ENCODE measurements at places on chromosomes 3 and 15.
A peak's percentile ranks its signal among the peaks of the same experiment; 100 is the strongest.

DNA sequence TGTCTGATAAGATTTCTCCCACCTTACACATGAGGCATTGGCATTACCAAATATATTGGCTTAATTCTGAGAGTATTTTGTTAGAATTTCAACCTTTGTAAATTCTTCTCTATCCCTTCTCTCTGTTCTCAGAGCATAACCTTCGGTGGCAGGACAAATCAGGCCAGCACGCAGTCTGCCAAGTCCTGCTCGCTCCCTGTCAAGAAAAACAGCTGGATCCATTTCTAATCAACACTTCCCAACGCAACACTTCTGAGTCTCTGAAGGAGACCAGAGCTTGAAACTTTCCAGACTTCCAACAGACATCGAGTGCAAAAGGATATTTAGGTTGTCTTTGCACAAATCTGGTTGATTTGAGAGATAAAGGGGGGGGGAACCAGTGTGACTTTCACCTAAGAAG lies 125.7 kb downstream of the SV2B start:
- DNase-seq = no peak

DNA sequence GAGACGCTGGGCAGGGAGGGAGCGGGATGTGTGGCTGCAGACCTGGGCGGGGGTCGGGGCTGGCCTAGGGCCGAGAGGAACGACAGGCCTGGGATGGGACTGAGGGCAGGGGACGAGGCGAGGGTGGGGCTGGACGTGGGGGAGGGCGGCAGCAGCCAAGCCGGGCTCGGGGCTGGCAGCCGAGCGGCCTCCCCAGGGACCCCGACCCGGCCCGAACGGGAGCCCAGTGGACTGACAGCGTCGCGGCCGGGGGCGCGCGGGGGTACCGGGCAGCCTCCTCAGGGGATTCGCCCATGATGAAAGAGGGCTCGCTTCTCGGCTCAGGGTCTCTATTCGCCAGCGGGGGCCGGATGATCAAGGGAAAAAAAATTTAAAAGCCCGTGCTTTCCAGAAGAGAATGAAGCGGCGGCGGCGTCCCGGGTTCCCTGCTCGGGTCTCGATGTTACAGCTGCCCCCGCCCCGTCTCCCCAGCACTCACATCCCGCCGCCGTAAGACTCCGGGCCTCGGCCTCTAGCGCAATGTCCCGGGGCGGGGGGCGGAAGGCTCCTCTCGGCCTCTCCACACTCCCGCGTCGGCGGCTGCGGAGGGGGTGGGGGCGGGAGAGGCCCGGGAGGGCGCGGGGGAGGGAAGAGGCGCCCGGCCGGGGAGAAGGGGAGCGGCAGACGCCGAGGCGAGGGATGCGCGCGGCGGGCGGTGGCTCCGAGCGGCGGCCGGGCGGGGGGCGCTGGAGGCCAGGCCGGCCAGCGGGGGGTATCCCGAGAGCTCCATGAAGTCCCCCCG lies 4.3 kb downstream of the PTH1R start:
- no peak for DNase-seq

- peak; percentile 42 for DNase-seq
Measured at GRCh38 chr3:86774082-86774691, 216.8 kb downstream of the VGLL3 start.

DNA sequence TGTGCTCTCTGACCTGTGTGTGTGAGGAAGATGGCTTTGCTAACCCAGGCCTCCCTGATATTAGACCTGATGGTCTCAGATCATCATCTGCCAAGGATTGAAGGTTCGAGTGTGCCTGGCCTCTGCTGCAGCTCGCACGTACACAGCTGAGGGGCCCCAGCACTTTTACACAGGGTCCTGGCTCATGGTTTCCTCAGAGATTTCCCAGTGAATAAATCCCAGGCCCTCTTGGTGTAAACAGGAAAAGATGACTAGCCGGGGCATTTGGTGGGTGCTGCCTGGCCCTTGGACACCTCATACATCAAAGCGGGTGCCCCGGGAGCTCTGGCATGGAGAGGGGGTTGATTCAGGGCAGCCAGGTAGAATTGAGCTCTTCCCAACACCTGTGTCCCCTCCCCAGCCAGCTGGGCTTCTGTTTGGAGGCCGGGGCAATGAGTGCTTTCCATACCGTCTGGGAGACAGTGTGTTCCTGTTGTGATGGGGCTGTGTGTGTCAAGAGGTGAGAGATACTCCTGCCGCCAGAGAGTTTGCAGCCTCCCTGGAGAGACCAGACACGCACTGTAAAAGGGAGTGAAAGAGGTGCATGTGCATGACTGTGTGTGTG lies 72.5 kb upstream of the TLE3 start:
- DNase-seq = no peak

DNA sequence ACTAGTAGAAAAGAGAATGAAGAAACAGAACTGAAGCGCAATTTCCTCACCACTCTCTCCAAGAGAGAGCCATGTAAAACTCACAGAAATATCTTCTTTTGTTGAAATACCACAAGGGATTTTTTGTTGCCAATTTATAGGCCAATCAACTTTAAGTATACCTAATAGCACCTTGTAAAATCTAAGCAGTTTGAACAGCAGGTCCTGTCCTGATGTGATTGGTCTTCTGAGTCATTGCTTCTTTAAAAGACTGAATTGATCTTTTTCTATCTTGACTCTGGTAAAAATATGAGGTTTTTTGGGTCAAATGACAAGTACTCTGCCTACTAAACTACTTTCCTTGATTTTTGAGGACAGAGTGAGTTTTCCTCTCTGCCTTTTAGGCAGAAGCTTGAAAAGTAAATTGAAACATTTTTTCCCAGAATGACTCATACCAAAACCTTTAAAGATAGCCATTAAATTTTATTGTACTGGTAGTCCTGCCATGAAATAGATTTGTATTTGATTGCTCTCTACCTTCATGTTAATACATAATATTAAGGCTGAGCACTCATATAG lies 343.9 kb upstream of the CBLB start:
- peak; percentile 59 for DNase-seq

DNA sequence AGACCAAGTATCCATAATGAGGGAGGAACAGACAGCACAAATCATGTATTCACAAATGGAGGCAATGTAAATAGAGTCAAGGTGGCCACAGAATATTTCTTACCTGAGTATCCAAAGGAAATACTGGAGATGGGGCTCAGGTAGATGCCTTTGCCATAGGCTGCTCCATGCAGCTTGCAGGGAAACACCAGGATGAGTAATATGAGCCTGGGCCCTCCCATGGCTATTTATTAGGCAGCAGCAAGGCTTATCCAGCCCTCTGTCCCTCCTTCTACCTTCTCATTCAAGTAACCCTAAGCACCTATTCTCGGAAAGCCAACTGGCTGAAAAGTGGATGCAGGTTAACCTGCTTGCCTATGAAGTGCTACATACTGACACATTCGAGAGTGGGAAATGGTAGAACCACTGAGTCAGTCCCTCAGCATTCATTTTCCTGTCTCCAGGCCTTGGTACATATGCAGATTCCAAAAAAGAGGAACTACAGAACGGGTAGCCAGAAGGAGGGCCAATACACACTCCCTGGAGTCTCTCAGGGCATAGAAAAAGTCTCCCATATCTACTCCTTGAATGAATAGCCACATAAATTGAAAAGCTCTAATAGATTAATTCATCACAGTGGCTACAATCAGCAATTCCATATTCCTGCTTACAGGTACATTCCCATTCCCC lies 18.3 kb upstream of the PKM start:
- no peak for DNase-seq

DNA sequence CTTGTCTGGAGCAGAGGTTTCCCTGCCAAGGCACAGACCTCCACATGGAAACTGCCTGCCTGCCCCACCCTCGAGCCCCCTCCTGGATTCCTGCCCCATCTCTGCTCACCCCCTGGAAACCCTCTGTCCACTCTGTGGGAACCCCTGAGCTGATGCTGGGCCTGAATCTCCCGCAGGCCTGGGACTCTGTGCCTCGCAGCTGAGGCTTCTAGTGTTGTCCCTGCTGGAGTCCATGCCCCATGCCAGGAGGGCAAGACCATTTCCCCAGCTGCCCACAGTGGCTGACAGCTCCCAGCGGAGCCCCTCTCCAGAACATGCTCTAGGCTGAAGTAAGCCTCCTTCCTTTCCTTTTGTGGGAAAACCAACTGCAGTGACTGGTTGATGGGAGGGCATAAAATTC lies 46.9 kb downstream of the SRGAP3 start:
- DNase-seq = no peak

DNA sequence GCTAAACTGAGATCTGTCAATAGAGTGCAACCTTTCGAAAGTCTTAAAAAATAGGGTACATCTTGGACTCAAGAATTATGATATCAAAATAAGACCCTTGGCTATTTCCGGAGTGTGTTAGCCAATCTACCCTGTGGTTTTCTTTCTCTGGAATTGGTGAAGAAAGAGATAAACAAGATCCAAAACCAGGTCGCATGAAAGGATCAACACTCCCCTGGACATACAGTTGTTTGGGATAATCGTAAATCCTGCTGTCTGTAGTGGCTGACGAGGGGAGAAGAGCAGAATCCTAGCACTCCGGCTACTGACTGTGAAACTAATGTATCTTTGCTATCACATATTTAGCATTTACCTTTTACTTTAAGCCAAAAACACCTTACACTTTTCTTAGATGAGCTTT lies 30.9 kb downstream of the FNDC3B start:
- no peak for DNase-seq

- no peak for DNase-seq
Measured at GRCh38 chr3:167146911-167147310, 233.2 kb downstream of the ZBBX start.

DNA sequence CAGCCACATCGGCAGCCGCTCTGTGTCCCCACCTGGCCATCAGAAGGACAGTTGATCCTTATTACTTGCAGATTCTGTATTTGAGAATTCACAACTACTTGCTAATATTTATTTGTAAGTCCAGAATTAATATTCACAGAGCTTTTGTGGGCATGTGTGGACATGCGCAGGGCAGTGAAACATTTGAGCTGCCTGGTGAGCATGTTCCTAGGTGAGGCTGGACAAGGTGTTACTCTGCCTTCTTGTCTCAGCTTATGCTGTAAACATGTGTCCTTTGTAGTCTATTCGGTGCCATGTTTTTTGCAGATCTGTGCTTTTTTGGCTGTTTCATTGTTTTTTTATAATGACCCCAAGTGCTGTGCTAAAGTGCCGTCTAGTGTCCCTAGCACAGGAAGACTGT lies 15.6 kb downstream of the FAH start:
- no peak for DNase-seq

- DNase-seq = no peak
Measured at GRCh38 chr3:105614288-105615030, 247.8 kb downstream of the ALCAM start.

DNA sequence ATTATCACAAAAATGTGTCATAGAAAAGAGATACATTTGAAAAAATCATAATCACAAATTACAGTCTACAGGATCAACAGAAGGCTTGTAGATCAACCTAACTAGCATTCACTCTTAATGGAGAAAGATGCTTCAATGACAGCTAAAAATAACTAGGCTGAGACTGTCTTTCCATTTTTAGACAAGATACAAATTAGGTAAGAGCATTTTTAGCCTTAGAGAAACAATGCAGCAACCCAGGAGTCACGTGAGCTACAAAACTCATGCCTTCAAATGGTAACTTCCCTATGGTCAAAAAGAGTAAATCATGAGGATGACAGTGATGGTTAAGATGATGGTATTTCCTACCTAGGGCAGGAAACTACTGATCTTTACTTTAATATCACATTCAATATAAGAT lies 415.4 kb downstream of the MAGI1 start:
- no peak for DNase-seq

DNA sequence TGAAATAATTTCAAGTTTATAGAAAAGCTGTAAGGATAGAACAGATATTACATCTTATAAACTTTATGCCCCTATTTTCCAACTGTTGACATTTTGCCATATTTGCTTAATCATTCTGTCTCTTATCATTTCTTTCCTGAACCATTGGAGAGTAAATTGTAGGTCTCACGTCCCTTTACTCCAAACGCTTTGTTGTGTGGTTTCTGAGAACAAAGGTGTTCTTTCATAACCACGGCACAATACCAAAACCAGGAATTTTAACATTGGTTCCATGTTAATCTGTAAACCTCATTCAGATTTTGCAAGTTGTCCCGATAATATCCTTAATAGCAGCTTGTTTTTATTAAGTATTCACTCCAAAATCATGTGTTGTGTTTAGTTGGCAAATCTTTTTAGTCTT lies 134.8 kb downstream of the AKAP13 start:
- peak; percentile 76 for DNase-seq

DNA sequence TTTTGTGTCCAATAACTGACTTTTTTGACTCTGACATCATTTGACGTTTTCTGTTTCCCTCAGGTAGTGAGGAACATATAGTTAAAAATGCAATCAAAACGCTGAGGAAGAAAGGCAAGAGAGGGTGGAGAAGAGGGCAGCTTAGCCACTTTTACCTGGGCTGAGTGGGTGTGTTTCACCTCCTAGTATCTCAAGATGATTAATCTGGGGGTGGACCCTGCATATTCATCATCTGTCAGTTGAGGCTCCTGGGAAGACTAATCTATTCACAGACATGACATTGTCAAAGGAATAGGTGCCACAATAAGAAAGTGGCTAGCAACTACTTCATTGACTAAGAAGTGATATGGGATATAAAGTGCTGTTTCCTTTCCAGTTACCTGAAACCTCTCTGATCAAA lies 331.5 kb upstream of the RARB start:
- DNase-seq = no peak

- peak; percentile 33 for DNase-seq
Measured at GRCh38 chr15:99486371-99487336, 79.1 kb upstream of the MEF2A start.

DNA sequence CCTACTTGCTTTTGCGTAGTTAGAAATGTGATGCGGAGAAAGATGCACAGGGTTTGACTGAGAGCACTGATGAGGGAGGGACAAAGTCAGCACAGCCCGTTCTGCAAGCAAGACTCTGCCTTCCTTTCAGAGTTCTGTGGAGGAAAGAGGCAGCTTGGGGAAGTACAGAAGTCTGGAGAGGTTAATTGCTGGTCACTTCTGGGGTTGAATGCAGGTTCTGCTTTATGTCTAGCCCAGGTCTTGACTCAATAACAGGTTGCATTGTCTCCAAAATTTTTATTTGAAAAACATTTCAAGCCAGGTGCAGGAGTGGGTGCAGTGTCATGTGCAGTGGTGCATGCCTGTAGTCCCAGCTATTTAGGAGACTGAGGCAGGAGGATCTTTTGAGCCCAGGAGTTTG lies 461.7 kb downstream of the NR2F2 start:
- DNase-seq = no peak

- no peak for DNase-seq
Measured at GRCh38 chr15:53171571-53171970, 381.4 kb upstream of the ONECUT1 start.

- DNase-seq = no peak
Measured at GRCh38 chr3:122168044-122168443, 15.4 kb upstream of the CASR start.

- DNase-seq = peak; percentile 32
Measured at GRCh38 chr3:126266291-126266840, 86.0 kb upstream of the ALDH1L1 start.

GRCh38 chr3:147662705-147663104 lies 253.5 kb downstream of the ZIC1 start:
- DNase-seq = no peak

DNA sequence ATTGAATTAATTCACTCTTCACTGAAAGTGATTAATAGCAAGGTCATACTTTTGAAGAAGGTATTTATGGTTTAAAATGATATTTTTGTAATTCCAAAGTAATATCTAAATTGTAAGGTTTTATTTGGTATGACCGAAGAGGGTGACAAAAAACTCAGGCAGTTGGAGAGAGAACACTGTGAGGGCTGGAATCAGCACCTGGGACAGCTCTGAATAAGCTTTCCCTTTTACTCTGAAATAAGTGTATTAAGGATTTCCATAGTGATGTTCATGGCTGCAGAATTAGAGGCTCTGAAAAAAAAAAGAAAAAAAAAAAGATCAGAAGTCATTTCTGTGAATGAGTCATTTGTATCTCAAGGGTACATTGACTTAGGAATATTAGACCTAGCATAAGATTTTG lies 299.5 kb downstream of the IL5RA start:
- peak; percentile 9 for DNase-seq
